ENCODE measurements at places on chromosomes 6 and 20. TPM values are rescaled to one million over a fixed set of nuclear protein-coding genes. Genes with fewer than 3 reads are reported as not detected.

- no peak overlapping the region for H3K27ac ChIP-seq
- no peaks in the 10 kb centered on the region for H3K36me3 ChIP-seq
- DNase-seq: peak; percentile 58
- peaks cover 67% of the 10 kb centered on the region for H3K4me1 ChIP-seq
Observed at GRCh38 chr20:32894026-32894483, 35.3 kb downstream of the EFCAB8 start.

- DNase-seq: no peak
- no peaks in the 10 kb centered on the region for H3K36me3 ChIP-seq
- H3K4me3 ChIP-seq: no peak overlapping the region
- no peak overlapping the region for H3K27ac ChIP-seq
- no peaks in the 10 kb centered on the region for H3K4me1 ChIP-seq
Observed at GRCh38 chr6:328136-328670, 35.9 kb downstream of the DUSP22 start.

DNA sequence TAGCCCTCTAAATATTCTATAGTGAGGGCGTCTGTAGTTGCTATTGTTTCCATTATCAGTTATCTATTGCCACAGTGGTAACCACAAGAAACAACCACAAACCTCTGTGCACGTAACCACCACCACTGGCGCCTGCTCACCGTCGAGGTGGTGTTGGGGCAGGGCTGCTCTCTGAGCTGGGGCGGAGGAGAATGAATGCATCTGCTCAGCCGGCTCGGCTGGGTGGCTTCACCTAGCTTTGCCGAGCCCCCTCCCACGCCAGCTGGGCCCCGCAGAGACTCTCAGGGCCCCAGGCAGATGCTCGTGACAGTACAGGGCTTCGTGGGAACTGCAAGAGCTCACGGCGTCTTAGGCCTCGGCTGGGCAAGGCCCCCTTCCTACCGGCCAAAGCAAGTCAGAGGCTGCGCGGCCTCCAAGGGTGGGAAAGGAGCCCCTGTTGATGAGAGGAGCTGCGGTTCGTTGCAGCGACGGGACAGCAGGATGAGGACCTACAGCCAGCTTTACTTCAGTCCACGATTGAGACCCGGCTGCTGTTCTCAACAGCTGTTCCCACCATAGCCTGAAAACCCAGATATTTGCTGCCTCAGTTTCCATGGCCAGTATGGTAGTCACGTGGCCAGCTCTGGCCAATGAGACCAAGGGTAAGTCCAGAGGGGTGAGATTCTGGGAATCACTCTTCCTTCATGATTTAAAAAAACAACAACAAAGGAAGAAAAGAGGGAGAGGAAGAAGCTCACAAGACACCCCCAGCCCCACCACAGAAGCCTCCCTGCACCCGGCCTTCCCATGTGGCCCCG lies 120.2 kb upstream of the AFDN start:
- H3K4me3 ChIP-seq: no peak overlapping the region
- no peak for DNase-seq
- 0 out of 2 replicates have a peak, but pooled peaks cover 4% of the 10 kb centered on the region for H3K27me3 ChIP-seq

DNA sequence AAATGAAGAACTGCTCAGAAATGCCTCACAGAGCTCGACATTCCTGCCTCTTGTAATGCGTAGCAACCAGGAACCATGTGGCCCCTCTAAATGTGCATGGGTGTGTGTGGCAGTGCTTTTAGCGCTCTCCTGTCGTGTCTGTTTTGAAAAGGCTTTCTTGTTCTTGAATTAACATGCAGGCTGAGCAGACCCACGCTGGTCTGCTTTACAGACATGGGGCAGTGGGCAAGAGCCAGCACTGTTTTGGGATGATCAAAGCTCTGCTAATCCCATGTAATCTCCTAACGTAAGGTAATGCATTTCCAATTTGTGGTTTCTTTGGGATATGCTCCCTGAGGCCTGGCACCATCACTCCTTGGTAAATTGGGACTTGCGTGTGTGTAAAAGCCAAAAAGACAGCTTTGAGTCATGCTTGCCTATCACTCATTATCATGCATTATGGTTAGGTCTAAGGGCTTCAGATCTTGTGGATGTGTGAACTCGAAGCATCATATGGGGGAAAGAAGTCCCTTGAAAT lies 11.8 kb downstream of the RIPOR2 start:
- H3K27ac ChIP-seq: no peak overlapping the region
- DNase-seq: no peak
- H3K36me3 ChIP-seq: no peaks in the 10 kb centered on the region
- H3K4me3 ChIP-seq: no peak overlapping the region
- H3K4me1 ChIP-seq: peaks cover 12% of the 10 kb centered on the region
- H3K27me3 ChIP-seq: no peaks in the 10 kb centered on the region

DNA sequence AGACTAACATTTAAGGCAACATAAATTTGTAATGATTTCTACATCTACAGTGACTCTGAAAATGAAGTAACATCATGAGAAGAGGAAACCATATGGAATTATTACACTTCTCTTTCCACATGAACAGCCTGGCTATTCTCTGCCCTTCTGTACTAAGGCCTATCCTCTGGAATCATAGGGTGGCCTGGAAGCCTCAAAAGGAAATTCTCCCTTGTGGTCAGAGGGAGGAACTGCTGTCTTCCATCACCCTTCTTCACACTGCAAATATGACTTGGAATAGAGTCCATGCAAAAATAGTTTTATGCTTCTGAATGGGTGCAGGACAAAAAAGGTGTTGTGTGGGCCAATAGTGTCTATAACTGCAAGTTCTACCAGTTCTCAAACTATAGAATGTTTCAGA lies 44.6 kb upstream of the SH3BGRL2 start:
- no peak for DNase-seq
- no peaks in the 10 kb centered on the region for H3K27me3 ChIP-seq
- no peak overlapping the region for H3K27ac ChIP-seq
- H3K4me1 ChIP-seq: no peaks in the 10 kb centered on the region
- H3K4me3 ChIP-seq: no peak overlapping the region
- no peaks in the 10 kb centered on the region for H3K36me3 ChIP-seq

DNA sequence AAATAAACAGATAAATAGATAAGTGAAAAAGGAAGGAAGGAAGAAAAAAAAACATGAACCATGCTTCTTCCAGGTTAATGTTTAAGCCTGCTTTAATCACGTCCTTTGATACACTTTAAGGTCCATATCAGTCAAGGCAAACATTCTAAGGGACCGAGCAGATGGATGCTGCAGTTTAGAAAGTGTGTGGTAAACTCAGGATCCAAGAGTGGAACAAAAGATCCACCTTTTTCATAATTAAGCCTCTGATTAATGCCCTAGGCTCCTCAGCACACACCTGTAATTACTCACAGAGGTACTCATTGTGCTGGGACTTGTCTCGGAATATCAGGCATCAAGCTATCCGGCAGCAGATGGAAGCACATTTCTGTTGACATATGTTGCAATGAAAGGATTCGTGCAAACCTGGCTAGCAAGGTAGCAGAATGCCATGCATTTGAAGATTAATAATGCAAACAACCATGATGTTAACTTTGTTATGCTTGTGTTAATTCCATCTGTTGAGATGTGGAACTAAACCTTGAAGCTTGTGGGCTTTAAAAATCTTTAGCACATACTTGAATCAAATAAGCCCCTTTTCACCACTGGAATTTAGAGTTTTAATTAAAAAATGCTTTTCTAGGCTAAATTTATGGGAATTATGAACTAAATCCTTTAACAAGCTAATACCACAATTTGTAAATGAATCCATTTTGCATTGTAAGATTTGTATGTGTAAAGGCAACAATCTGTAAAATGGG lies 163.7 kb downstream of the RALGAPA2 start:
- no peak for DNase-seq
- H3K27me3 ChIP-seq: no peaks in the 10 kb centered on the region
- H3K36me3 ChIP-seq: no peaks in the 10 kb centered on the region
- H3K4me3 ChIP-seq: no peak overlapping the region
- no peak overlapping the region for H3K27ac ChIP-seq
- peaks cover 29% of the 10 kb centered on the region for H3K4me1 ChIP-seq

- H3K27me3 ChIP-seq: no peaks in the 10 kb centered on the region
- no peak overlapping the region for H3K27ac ChIP-seq
- no peak overlapping the region for H3K4me3 ChIP-seq
- no peak for DNase-seq
- H3K4me1 ChIP-seq: no peaks in the 10 kb centered on the region
- H3K36me3 ChIP-seq: no peaks in the 10 kb centered on the region
Observed at GRCh38 chr20:21968486-21968885, 263.0 kb downstream of the PAX1 start.

DNA sequence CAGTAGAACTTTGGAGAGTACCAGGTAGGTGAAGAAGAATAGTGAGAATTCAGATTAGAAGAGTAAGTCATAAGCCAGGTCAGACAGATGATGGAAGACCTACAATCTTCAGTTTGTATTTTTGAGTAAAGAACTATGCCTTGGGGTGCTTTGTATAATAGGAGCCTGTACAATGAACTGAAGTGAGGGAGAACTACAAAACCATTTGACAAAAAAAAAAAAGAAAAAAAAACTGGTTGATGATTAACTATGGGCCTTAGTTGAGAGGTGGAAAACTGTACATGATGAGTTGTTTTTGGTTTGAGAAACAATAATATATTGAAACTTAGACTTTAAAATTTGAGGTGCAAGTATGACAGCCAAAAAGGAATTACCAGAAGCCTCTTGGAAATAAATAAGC lies 25.7 kb downstream of the VTA1 start:
- H3K36me3 ChIP-seq: peaks cover 70% of the 10 kb centered on the region
- no peak overlapping the region for H3K27ac ChIP-seq
- no peak overlapping the region for H3K4me3 ChIP-seq
- no peaks in the 10 kb centered on the region for H3K27me3 ChIP-seq
- no peaks in the 10 kb centered on the region for H3K4me1 ChIP-seq
- DNase-seq: no peak

LAMP5 gene
- not detected for total RNA-seq

GPR63 gene
- total RNA-seq: 8.7 TPM

ULBP3 gene
- total RNA-seq: 10.3 TPM

EMILIN3 gene
- 12.0 TPM for total RNA-seq

SLC4A11 gene
- 16.4 TPM for total RNA-seq
